Mucosa of gallbladder (tissue), 1 donor: ENCODE measurements at places on chromosomes 6 and 20. TPM values are rescaled to one million over a fixed set of nuclear protein-coding genes. Genes with fewer than 3 reads are reported as not detected.

GRCh38 chr20:371755-372542 lies 8.6 kb upstream of the TRIB3 start:
- DNase-seq = no peak

DNA sequence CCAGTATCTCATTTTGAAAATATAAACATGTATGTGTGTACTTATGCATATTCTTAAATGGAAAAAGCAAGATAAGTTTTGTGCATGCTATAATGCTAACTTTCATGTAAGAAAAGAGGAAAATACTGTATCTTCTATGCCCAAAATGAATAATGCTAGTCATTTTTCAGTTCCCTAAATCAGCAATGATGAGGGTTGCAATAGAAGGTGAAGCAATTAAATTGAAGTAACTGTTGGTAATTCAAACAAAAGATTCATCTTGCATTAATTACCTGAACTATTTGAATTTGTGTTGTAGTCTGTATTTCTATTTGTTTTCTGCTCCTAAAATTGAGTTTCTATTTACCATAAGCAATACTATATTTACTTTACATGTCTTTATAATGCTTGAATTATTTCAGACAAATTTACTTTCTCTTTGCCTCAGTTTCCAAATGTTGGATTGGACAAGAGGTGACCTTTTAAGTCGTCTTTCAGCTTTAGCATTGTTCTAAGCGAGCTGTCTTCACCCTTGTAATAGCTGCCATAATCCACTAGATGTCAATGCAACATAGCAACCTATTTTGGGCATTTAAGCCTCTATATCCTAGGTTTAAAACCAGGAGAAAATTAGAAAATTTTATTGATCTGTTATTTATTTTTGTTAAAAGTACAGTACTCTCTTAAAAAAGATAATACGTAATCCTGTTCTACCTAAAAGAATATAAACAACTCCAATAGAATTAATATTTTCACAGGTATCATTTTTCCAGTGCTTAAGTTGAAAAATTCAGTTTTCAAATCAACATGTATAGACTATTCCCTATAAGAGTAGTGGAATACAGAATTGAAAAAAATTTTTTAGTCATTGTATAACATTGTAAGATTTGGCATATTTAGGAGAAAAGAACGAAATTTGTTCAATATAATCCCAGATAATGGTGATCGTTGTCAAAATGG lies 52.3 kb upstream of the IFNGR1 start:
- no peak for DNase-seq

- no peak for DNase-seq
These were observed 45.1 kb downstream of the FNDC1 start for GRCh38 chr6:159214281-159214680.

DNA sequence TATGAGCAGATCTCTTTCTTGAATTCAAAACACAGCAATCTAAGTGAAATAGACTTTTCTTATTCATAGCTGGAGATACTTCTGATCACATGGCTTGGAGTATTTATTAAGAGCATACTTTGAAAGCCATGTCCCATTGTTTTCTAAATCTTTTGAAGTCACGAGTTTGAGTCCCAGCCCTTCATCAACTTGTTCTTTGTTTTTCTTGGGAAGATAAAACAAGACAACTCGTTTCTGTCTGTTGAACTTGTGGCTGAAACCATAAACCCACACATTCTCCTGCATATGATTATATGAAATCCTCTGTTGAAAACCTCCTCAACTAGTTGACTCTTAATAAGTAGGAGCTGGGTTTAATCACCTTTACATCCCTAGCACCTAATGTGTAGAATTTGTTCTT lies 3.3 kb downstream of the RNF144B start:
- DNase-seq = no peak

SCRT2 gene
- not detected for total RNA-seq

SLC26A8 gene
- not detected for total RNA-seq

FHL5 gene
- 4.3 TPM for total RNA-seq

BLOC1S5 gene
- 10.8 TPM for total RNA-seq

GLP1R gene
- 0.06 TPM for total RNA-seq
